ENCODE measurements at places on chromosomes 2 and 18. TPM values are rescaled to one million over a fixed set of nuclear protein-coding genes. Genes with fewer than 3 reads are reported as not detected.

DNA sequence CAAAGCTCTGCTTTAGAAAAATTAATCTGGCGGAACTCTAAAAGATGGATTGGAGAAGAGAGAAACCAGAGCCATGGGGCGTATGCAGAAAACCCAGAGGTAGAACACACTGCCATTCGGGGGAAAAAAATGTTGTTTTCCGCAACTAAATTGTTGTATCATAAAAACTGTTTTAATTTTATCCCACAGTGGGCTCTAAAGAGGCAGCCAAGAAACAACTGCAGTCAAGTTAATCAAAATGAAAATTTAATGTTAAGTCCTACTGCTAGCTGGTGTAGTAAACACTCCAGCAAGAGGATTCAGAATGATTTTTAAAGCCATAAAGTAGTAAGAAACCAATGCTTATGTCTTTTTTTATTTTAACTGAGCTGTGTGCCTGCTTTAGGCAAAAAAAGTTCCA lies 69.1 kb downstream of the GAREM1 start:
- H3K4me1 ChIP-seq, result no peaks in the 10 kb centered on the region
- no peaks in the 10 kb centered on the region for H3K36me3 ChIP-seq
- H3K27me3 ChIP-seq, result no peaks in the 10 kb centered on the region
- no peak overlapping the region for H3K4me3 ChIP-seq

GRCh38 chr18:31736630-31737029 lies 24.1 kb downstream of the SLC25A52 start:
- H3K4me1 ChIP-seq, result peaks cover 4% of the 10 kb centered on the region
- no peak overlapping the region for H3K27ac ChIP-seq
- DNase-seq, result no peak
- no peak overlapping the region for H3K4me3 ChIP-seq
- no peaks in the 10 kb centered on the region for H3K27me3 ChIP-seq

DNA sequence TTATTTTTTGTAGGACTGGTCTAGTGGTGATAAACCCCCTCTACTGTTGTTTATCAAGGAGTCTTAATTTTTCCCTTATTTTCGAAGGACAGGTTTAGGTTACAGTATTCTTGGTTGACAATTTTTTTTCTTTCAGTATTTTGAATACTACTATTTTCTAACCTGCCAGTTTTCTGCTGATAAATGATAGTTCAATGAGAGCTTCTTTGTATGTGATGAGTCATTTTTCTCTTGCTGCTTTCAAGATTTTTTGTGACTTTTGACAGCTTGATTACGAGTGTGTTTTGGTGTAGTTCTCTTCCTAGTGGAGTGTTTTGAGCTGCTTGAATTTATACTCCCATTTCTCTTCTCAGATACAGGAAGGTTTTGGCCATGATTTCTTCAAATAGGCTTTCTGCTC lies 77.5 kb downstream of the ACSL3 start:
- H3K36me3 ChIP-seq, result no peaks in the 10 kb centered on the region
- no peaks in the 10 kb centered on the region for H3K27me3 ChIP-seq
- no peak overlapping the region for H3K27ac ChIP-seq
- DNase-seq, result no peak

- no peak overlapping the region for H3K27ac ChIP-seq
- no peaks in the 10 kb centered on the region for H3K36me3 ChIP-seq
- H3K27me3 ChIP-seq, result no peaks in the 10 kb centered on the region
Measured at GRCh38 chr2:96336873-96337272, 1.3 kb downstream of the NCAPH start.

DNA sequence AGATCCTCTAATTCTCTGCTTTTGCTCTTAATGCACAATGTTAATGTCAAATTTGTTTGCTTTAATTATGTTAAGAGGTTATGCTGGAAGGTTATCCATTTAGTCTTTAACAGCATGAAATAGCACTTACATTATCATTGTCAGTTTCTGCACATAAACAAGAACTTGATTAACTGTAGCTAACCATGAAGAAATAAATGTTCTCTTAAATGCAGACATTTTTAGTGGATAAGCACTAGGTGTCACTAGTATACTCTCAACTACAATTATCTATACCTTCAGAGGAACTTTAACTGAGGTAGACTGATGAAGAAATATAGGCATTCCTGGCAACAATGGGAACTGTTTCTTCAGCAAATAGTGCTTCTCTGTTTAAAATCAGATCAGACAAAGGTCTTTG lies 178.8 kb upstream of the CHST9 start:
- H3K27me3 ChIP-seq, result no peaks in the 10 kb centered on the region
- no peaks in the 10 kb centered on the region for H3K4me1 ChIP-seq

DNA sequence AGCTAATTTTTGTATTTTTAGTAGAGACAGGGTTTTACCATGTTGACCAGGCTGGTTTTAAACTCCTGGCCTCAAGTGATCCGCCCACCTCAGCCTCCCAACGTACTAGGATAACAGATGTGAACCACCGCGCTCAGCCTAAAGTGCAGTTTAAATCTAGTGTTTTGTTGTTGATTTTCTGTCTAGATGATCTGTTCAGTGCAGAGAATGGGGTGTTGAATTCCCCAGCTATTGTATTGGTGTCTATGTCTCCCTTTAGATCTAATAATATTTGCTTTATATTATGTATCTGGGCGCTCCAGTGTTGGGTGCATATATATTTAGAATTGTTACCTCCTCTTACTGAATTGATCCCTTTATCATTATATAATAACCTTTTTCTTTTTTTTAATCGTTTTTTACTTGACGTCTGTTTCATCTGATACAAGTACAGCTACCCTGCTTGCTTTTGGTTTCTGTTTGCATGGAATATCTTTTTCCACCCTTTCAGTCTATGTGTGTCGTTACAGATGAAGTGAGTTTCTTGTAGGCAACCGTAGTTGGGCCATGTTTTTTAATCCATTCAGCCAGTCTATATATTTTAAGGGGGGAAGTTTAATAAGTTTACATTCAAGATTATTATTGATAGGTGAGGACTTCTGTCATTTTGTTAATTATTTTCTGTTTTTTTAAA lies 34.3 kb downstream of the GALM start:
- H3K36me3 ChIP-seq, result no peaks in the 10 kb centered on the region
- H3K4me1 ChIP-seq, result no peaks in the 10 kb centered on the region
- H3K4me3 ChIP-seq, result no peak overlapping the region
- no peak for DNase-seq
- no peaks in the 10 kb centered on the region for H3K27me3 ChIP-seq
- H3K27ac ChIP-seq, result peak overlapping the region; percentile 65

- no peak overlapping the region for H3K4me3 ChIP-seq
- H3K27ac ChIP-seq, result no peak overlapping the region
- peaks cover 7% of the 10 kb centered on the region for H3K4me1 ChIP-seq
- no peak for DNase-seq
- peaks cover 8% of the 10 kb centered on the region for H3K36me3 ChIP-seq
- no peaks in the 10 kb centered on the region for H3K27me3 ChIP-seq
Measured at GRCh38 chr2:232137356-232138147, 176.0 kb downstream of the DIS3L2 start.

DNA sequence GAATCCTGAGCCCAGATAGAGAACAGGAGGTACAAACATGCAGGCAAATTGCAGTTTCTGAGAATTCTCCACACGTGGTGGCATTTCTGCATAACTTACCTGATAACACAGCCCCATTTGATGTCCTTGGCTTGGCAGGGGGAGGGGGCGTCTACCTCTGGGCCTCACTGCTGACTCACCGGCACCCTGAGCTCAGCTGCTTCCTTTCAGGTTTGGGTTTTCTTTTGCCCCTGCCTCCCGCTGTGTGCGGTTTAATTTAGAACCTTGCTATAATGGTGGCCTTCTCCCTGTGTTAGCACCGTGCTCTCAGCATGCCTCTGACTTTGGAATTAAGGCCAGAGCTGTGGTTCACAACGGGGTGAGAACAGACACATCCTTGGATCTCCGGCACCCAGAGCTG lies 4.4 kb downstream of the CTIF start:
- no peak for DNase-seq
- no peak overlapping the region for H3K27ac ChIP-seq
- H3K4me1 ChIP-seq, result peaks cover 38% of the 10 kb centered on the region
- no peak overlapping the region for H3K4me3 ChIP-seq
- no peaks in the 10 kb centered on the region for H3K36me3 ChIP-seq
- peaks cover 24% of the 10 kb centered on the region for H3K27me3 ChIP-seq

- no peak for DNase-seq
- no peaks in the 10 kb centered on the region for H3K27me3 ChIP-seq
- H3K4me1 ChIP-seq, result no peaks in the 10 kb centered on the region
- H3K27ac ChIP-seq, result no peak overlapping the region
- H3K36me3 ChIP-seq, result no peaks in the 10 kb centered on the region
- H3K4me3 ChIP-seq, result no peak overlapping the region
Measured at GRCh38 chr2:193907561-193907960, 1712.8 kb upstream of the TMEFF2 start.

DNA sequence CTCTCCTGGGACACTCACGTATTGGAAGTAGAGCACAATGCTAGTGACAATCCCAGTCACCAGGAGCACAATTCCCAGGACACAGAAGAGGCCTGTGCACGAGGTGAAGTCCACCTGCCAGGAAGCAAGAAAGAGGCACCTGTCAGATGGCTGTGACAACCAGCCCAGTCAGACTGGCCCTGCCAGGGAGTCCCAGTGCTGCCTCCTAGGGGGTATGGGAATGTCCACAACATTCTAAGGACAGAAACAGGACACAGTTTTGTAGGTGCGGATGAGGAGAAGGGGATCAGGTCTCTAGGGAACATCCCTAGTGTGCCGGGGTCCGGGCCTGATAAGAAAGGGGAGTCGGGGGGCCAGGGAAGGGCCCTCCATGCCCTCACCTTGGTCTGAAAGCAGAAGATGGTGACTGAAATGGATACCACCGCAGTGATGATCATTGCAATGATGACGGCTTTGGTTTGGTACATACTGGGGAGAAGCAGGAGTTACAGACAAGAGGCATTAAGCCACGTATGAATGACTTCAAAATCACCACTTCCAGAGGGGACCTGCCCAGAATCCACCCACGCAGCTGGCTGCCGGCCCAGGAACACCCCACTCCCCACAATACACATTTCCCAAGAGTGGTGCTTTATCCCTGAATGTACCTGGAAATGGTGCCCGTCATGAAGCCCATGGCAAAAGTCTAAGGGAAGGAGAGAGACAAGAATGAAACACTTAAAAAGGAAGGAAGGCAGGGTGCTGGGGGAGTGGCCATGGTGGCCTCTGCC lies 6.9 kb downstream of the PNKD start:
- no peak overlapping the region for H3K4me3 ChIP-seq
- peaks cover 33% of the 10 kb centered on the region for H3K4me1 ChIP-seq
- H3K27me3 ChIP-seq, result no peaks in the 10 kb centered on the region
- no peak overlapping the region for H3K27ac ChIP-seq

DNA sequence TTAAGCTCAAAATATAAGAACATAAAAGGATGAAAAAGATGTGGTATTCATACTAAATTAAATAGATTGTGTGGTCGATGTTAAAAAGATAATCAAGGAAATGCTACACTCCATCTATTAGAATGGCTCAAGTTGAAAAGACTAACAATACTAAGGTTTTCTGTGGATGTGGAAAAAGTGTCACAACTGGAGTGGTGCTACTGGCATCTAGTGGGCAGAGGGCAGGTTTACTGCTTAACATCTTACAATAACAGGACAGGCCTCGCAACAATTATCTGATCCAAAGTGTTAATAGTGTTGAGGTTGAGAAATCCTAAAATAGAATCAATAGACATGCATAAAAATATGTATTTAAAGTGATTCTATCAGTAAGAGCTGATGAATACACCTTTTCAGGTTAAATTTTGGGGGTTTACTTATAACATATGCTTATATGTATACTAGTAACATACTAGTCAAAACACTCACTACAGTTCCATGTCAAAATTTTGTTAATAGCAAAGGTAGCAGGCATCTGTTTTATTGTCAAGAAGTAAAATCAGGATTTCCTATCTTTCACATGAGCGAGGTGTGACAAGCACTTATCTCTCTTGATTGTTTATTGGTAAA lies 91.5 kb upstream of the TMEFF2 start:
- no peak for DNase-seq
- H3K27me3 ChIP-seq, result no peaks in the 10 kb centered on the region
- H3K4me3 ChIP-seq, result no peak overlapping the region
- no peaks in the 10 kb centered on the region for H3K4me1 ChIP-seq

DNA sequence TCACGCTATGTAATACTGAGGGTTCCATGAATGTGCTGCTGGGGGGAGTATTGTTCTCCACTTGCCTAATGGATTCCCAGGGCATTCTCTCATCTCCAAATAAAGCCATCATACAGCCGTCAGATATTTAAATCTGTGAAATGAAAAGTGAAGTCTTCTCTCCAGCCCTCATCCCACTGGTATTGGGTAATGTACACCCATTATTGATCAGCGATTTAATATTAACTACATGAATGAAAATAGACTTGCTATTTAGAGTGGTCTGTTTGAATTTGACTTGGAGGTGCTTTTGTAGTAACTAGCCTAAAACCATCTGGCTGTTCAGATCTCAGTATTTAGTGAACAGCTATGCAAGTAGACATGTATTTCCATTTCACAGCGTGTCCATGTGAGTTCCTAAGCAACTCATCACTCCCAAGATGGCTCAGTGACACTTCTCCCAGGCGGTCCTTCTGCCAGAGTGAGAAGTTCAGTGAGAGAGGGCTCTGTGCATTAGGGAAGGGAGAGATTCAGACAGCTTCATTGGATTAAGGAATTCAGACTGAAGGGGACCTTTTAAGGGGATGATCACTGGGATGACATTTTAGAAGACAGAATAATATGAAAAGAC lies 140.7 kb downstream of the WDSUB1 start:
- no peak overlapping the region for H3K4me3 ChIP-seq
- no peaks in the 10 kb centered on the region for H3K4me1 ChIP-seq
- H3K36me3 ChIP-seq, result no peaks in the 10 kb centered on the region

GRCh38 chr2:69717861-69718273 lies 24.1 kb upstream of the ANXA4 start:
- H3K4me3 ChIP-seq, result no peak overlapping the region
- peaks cover 10% of the 10 kb centered on the region for H3K4me1 ChIP-seq
- DNase-seq, result no peak
- no peaks in the 10 kb centered on the region for H3K27me3 ChIP-seq
- no peak overlapping the region for H3K27ac ChIP-seq
- no peaks in the 10 kb centered on the region for H3K36me3 ChIP-seq

- H3K27ac ChIP-seq, result no peak overlapping the region
- no peak for DNase-seq
- no peaks in the 10 kb centered on the region for H3K4me1 ChIP-seq
- H3K4me3 ChIP-seq, result no peak overlapping the region
Measured at GRCh38 chr18:76937597-76937996, 115.2 kb downstream of the ZNF236 start.

MYO5B gene
- 6.0 TPM for total RNA-seq

IL36A gene
- not detected for total RNA-seq

SPP2 gene
- not detected for total RNA-seq

DLGAP1 gene
- 5.0 TPM for total RNA-seq

SYT4 gene
- total RNA-seq, result not detected

SLC38A11 gene
- 41.3 TPM for total RNA-seq

Measured in spleen (tissue), 13 donors.